ENCODE measurements at places on chromosomes 11 and 22.
A peak's percentile ranks its signal among the peaks of the same experiment; 100 is the strongest.

- DNase-seq, result no peak
Observed at GRCh38 chr11:30314625-30315024, 8.3 kb upstream of the ARL14EP start.

DNA sequence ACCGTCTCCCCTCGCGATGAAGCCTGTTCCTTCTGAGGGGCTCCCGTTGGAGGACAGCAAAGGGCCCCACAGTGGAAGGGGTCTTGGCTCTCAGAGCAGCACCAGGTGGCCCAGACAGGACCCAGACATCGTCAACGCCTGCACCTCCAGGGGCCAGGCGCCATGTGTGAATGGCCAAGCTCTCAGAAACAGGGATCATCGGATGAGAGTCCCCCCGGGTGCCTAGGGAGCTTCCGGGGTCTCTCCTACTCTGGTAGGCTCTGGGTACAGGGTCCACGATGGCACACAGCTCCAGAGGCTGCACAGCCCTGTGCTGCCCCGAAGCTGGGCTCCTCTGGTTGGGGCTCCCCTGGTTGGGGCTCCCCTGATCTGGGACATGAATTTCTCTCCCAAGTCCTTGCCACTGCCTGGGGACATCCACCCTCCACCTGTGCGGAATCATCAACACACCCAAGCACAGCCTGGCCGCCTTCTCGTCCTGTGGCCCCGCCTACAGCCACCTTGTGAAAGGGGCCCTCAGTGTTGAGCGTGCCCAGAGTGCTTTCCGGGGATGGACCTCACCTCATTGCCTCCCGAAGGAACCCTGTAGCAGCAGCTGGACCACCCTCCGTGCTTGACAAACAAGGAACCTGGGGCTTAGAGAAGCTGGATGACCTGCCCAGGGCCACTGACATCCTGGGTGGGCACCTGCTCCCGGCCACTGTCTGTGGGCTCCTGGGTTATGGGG is 929.0 kb downstream of the BRD1 start:
- no peak for DNase-seq

- peak; percentile 83 for DNase-seq
Observed at GRCh38 chr11:66720223-66720898, 8.7 kb downstream of the SPTBN2 start.

GRCh38 chr11:75078233-75078632 is 18.4 kb downstream of the OR2AT4 start:
- peak; percentile 3 for DNase-seq

- DNase-seq, result no peak
Observed at GRCh38 chr11:128174465-128175291, 412.7 kb downstream of the ETS1 start.

GRCh38 chr11:83508804-83509203 is 222.6 kb upstream of the CCDC90B start:
- no peak for DNase-seq

GRCh38 chr11:44632466-44633123 is 67.1 kb downstream of the CD82 start:
- peak; percentile 45 for DNase-seq

DNA sequence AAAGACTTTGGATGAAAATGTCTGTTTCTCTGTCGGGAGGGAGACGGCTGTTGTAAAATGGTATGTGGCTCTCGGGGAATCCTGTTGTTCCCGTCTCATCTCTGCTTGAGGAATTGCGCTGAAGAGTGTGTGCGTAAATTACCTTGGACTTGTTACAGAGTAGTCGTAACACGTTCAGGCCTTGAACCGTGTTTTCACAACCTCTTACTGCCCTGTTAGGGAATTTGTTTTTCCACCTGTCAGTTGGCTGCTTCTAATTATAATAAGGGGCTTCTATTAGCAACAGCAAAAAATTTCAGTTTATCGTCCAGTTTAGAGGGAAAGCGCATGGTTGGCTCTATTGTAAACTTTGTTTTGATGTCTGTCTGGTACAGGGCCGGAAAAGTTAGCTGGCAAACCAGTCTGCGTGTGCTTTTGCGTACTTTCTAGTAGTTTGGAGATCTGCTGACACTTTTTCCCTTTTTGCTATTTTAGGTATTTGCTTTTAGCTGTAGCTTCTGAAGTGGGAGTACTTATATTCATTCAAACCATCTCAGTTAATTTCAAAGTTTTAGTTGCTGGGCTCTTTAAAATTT is 1.5 kb downstream of the HIPK3 start:
- no peak for DNase-seq

DNA sequence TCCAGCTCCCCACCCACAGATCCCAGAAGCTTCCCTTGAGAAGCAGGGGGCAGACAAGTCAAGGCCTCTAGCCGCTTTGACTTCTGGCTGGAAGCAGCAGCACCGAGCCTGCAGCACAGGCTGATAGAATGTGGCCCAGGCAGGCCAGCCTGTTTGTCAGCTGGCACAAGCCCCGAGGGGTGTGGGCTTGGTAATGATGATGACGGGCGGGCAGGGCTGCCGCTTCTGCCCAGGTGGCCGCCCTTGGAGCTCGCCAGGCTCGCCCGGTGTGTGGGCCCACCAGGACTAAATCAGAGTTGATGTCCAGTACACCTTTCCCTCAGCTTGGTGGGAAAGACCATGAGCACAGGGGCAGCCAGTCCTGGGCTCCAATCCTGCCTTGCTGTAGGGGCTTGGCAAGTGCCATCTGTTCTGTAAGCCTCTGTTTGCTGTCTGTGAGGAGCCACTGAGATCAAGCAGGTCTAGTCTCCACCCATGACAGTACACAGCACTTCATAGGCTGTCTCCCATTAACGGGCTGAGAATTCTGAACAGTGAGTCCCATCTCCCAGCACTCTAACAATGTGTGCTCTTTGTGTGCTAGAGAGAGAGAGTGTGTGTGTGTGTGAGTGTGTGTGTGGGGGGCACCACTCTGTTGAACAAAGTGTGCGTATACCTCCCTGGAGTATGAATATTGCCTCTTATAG is 26.8 kb downstream of the MICAL2 start:
- DNase-seq, result no peak

DNA sequence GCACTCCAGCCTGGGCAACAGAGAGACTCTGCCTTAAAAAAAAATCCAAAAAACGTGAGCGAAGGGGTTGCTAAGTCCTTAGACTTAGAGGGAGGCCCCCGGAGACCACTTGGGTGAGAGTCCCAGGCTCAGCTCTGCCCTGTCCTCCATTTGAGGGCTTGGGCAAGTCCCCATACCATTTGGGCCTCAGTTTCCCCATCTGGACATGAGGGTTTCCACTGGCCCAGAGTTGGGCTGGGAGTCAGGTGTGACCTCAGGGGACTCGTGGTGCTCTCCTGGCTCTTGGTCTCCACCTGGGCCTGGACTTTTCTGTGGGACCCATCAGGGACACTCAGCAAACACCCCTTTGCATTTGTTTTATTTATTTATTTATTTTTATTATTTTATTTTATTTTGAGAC is 35.2 kb upstream of the CSNK1E start:
- DNase-seq, result no peak

DNA sequence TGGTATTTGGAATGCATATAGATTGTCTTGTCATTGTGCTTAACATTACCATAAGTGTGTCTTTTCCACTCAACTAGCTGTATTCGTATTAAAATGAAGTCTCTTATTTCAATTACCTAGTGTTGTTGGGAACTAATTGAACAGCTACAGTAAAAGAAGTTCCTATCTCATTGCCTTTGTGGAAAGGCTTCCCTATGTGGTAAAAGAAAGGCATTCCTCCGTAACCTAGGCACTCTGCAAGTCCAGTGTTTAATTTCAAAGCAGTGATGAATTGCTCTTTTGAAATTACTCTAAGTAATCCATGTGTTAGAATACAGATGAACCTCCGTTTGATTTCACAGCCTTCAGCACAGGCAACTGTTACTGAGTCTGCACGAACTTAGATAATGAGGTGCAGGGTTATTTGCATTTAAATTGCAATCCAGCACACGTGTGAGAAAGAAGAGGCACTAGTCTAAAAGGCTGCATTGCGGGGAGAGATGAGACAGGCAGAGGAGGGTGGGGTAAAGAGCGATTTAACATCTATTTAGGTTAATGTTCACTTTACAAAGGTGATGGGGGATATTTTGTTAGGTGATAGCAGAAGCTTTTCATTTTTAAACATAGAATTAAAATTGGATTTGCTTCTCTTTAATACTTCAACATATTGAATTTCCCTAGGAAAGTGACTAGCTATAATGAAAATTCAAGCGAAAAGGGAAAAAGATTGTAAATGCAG is 25.0 kb upstream of the CRTAM start:
- DNase-seq, result no peak

DNA sequence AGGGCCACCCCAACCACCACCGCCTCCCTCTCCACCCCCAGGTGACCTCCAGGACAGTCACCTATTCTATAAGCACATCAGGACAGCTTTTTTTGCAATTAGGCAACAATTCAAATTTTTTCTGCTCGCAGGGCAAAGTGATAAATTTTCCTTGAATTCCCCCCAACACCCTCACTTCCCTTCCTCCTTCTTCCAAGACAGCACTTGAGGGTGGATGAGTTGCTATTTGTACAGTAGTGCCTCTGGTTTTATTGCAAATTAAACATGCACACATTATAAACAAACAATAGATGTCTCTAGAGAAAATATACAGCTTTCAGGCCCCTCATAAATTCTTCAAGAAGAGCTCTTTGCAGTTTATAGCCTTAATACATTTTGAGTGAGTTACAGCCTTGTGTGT is 80.9 kb upstream of the USP47 start:
- DNase-seq, result no peak

- no peak for DNase-seq
Observed at GRCh38 chr11:129119036-129119435, 73.1 kb downstream of the ARHGAP32 start.

DNA sequence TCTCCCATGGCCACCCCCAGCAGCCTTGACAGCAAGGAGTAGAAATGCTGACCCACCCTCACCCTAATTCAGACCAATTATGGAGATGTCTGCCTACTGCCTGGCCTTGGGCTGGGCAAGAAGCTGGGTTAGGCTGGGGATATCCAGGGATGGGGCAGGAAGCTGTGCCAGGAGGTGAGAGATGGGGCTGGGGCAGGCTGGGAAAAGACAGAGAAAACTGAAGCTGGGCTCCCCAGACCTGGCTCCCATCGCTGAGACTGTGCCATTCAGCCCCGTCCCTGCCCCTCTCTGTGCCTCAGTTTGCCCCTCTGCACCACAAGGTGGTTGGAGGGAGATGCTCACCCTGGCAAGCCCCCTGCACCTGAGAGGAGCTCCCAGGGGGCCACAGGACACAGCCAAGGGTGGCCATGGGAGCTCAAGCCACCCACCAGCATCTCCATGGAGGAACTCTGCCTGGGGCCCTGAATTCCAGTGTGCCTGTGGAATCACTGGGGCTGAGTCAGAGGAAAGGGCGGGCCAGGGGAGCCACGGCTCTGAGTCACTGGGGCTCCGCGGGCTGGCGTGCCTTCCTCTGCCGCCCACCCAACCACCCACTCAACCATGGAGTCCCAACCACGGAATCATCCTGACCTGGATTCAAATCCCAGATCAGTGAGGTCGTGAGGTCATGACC is 6.0 kb upstream of the CARD10 start:
- peak; percentile 60 for DNase-seq

DNA sequence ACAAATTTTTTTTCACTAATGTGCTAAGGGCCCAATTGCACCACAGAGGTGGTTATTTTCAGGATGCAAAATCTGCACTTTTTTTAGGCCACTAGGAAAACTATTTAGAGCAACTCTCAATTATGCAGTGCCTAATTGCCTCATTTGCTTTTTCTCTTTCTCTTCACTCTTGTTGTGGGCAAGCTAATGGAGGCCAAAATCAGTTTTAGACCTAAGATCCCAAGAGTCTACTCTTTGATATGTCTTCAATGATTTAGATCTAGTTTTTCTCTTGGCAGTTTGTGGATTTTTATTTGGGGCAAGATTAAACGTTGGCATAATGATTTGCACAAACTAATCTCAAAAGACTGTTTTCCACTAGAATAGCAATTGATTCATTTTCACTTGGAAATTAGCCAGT is 1996.9 kb downstream of the LRRC4C start:
- DNase-seq, result no peak

- no peak for DNase-seq
Observed at GRCh38 chr11:303363-303762, 4.0 kb upstream of the IFITM5 start.

DNA sequence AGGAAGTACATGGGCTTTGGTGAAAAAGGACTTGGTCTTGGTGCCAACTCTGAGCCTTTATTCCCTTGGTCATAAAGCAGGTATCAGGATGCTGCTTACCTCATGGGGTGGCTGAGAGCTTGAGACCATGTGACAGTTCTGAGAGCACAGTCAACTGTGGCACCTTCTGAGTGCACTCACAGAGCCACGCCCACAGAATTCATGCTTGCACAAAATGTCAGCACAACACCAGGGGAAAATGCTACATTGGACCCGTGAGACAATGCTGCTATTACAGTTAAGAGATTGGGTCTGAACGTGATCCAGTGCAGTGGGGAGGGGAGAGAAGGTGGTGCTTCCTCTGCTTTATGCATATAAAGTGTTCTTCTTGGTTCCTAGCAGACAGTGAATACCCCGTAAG is 79.5 kb upstream of the SPON1 start:
- DNase-seq, result no peak

DNA sequence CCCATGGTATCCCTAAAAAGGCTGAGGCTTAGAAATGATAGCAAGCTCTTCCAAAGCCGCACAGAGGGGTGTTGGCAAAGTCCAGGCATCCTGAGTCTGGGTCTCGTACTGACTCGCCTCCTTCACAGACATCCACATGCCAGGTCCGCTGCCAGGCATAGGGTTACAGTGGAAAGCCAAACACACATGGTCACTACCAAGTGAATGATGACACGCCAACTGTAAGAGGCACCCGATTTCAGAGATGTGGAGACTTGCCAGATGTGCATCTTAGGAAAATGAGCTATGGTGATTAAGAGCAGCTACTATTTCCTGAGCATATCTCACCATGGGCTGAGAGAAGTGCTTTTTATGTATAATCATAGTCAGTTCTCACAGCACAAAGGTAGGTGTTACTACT is 314.9 kb downstream of the MIAT start:
- no peak for DNase-seq

DNA sequence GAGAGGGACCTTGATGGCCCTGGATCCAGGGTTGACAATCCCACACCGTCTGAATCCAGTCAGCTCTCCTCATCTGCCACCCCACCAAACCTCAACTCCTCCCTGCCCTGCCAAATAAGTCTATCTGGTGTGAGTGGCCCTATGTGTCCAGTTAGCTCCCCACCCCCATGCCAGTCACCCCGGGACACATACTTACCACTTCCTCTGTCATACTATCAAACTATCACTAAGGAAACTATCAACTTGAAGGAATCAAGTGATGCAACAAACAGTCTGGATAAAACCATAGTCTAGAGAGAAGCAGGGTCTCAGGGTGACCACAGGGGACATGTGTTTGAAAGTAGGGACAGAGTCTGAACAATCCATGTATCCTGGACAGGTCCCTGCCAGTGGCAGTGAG is 13.2 kb upstream of the CSF2RB start:
- no peak for DNase-seq

DNA sequence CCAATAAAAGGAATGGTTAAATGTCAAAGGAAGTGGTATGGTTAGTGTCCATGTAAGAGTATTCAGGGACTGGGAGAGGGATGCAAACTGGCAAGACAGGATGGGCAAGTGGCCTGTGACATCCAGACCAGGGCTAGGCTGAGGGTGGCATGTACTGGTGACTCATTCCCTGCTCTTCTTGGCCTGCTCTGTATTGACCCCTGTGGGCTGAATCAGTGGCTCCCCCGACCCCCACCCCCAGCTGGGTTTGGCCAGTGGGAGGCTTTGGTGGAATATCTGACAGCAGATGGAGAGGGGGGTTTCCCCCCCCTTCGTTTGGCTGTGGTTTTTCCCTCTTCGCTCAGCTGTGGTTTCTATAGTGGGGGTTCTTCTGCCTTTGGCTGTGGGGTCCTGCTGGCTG is 87.7 kb downstream of the CSNK2A3 start:
- DNase-seq, result no peak

- peak; percentile 65 for DNase-seq
Observed at GRCh38 chr22:35631597-35631996, 14.5 kb upstream of the MB start.
